Dermis microvascular lymphatic vessel endothelial cell (primary cell): ENCODE measurements at places on chromosomes 2 and 18. TPM values are rescaled to one million over a fixed set of nuclear protein-coding genes. Genes with fewer than 3 reads are reported as not detected.

The LCT gene
- not detected in 2 replicates for total RNA-seq

The ST8SIA3 gene
- total RNA-seq = not detected in 2 replicates

The CNTNAP5 gene
- not detected in 2 replicates for total RNA-seq

The DPP10 gene
- not detected in 2 replicates for total RNA-seq

The SFT2D3 gene
- total RNA-seq = 3.5 and 4.9 TPM in 2 replicates

The ADRA2B gene
- under 0.01 TPM in 2 replicates for total RNA-seq

The CCDC148 gene
- 0.13 TPM in 2 replicates for total RNA-seq

The SPEG gene
- under 0.01 TPM in 1 of 2 replicates, not detected in the other for total RNA-seq
